ENCODE measurements at places on chromosomes 13 and 19.

- no peak for DNase-seq
These were observed 6.3 kb upstream of the REXO1 start for GRCh38 chr19:1854542-1855039.

DNA sequence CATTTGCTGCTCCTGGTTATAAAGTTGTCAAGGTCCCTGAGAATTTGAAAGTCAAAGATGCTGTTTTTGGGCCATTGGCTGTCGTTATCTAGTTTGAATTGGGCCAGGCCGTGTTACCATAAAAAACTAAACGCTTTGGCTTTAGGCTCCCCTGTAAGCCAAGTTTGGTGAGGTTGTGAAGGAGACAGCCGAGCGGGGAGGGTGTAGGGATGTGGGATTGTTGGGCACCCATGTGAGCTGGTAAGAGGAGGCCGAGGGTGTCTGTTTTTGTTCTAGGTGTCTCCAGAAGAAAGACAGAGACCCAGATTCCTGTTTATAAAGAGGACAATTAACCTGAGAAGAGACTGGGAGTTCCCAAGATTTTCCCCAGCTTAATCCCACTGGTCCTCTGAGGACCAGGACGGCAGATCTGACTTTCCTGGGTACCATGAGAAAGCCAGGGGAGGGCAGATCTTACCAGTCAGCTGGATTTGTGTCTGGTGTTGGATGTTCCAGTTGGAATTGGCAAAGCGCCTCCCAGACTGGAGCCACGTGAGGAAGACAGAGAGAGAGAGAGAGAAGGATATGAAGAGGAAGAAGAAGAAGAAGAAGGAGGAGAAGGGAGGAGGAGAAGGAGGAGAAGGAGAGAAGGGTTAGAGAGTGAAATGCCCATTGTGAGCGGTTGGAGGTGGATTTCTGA lies 25.1 kb downstream of the TMEM255B start:
- no peak for DNase-seq

DNA sequence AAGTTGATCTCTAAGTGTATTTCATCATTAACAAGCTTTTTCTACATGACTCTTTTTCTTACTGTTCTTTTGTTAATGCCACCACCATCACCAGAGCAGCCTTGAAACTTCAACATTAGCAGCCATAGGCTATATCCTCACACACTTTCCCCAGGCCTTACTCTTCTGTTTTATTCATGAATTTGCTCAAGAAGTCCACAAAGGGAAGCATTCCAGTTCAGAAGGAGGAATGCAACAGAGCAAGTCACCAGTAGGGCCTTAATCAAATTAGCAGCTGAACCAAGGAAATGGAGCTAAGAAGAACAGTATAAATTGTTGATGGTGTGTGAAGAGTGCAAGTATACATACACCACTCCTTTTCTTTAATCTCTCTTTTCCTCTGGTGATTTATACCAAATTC lies 223.1 kb downstream of the NBEA start:
- no peak for DNase-seq

GRCh38 chr19:6750062-6750461 lies 10.6 kb downstream of the TRIP10 start:
- DNase-seq, result no peak

- no peak for DNase-seq
These were observed 56.2 kb downstream of the TRPM4 start for GRCh38 chr19:49213791-49214190.

- DNase-seq, result no peak
These were observed 1288.9 kb upstream of the SLC10A2 start for GRCh38 chr13:104355041-104355670.

DNA sequence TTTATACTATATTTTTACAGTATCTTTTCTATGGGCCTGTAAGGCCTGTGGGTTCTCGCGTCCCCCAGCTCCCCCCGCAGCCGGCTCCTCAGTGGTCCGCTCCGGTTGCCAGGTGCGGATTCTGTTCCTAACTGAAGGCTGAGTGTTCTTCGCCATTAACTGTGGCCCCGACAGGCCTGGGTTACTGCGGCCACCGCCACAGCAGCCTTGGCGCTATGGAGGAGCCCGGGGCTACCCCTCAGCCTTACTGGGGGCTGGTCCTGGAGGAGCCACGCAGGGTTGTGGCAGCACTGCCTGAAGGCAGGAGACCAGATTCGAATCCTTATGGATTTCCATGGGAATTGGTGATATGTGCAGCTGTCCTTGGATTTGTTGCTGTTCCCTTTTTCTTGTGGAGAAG lies 45.8 kb downstream of the SPRYD7 start:
- no peak for DNase-seq

GRCh38 chr13:48411841-48412531 lies 927 bp downstream of the LPAR6 start:
- DNase-seq, result no peak

GRCh38 chr13:75961911-75962310 lies 325.8 kb downstream of the LMO7 start:
- no peak for DNase-seq

- no peak for DNase-seq
These were observed 178.2 kb upstream of the TSHZ3 start for GRCh38 chr19:31527443-31527842.

DNA sequence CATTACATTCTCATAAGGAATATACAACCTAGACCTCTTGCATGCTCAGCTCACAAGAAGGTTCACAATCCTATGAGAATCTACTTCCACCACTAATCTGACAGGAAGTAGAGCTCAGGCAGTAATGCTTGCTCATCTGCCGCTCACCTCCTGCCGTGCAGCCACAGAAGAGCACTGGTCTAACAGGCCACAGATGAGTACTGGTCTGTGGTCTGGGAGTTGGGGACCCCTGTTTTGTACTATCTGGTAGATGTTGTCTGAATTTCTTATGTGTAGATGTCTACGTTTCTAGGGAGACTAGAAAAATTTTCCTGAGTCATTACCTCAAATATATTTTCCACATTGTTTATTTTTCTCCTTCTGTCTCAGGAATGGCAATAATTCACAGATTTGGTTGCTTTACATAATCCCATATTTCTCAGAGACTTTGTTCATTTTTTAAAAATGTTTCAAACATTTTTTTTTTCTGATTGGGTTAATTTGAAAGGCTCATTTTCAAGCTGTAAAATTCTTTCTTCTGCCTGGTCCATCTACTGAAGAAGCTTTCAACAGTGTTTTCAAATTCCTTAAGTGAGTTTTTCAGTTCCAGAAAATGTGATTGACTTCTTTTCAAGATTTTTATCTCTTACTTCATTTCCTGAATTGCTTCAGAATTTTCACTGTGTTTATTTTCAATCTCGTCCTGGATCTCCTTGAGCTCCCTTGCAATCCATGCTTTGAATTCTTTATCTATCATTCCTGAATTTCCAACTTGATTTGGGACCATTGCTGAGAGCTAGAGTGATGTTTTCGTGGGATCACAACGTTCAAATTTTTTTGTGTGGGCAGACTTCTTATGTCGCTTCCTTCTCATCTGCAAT lies 1322.2 kb downstream of the PCDH9 start:
- DNase-seq, result no peak

- no peak for DNase-seq
These were observed 31.9 kb downstream of the HTR2A start for GRCh38 chr13:46864941-46865340.

GRCh38 chr13:21956666-21957065 lies 285.8 kb downstream of the FGF9 start:
- DNase-seq, result no peak

DNA sequence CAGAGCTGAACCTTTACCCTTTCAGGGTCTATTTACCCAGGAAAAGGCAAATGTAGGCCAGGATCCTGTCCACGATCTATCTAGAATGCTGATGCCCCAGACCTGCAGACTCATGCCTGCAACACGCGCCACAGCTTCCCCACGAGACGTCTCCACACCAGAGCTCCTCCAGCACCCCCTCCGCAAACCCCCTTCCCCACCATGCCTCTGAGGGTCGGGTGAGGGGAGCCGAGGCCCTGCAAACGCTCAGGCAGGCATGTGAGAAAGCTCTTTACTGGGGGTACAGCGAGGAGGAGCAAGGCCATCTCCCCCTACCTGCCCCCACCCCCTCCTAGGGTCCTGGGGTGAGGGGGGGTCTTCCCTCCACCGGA lies 8.9 kb downstream of the DYRK1B start:
- DNase-seq, result no peak

GRCh38 chr13:44868397-44868796 lies 120.9 kb downstream of the NUFIP1 start:
- no peak for DNase-seq

GRCh38 chr19:56403261-56403660 lies 871 bp upstream of the ZNF583 start:
- no peak for DNase-seq

- no peak for DNase-seq
These were observed 26.9 kb downstream of the GGACT start for GRCh38 chr13:100561599-100562204.

DNA sequence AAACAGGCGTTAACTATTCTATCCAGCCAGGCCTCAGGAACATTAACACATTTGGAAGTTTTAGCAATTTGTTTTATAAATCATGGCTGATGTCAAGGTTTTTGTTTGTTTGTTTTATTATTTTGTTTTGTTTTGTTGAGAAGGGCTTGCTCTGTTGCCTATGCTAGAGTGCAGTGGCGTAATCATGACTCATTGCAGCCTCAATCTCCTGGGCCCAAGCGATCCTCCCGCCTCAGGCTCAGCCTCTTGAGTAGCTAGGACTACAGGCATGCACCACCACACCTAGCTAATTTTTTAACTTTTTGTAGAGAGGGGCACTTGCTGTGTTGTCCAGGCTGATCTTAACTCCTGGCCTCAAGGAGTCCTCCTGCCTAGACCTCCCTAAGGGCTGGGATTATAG lies 28.3 kb downstream of the NUP58 start:
- no peak for DNase-seq

DNA sequence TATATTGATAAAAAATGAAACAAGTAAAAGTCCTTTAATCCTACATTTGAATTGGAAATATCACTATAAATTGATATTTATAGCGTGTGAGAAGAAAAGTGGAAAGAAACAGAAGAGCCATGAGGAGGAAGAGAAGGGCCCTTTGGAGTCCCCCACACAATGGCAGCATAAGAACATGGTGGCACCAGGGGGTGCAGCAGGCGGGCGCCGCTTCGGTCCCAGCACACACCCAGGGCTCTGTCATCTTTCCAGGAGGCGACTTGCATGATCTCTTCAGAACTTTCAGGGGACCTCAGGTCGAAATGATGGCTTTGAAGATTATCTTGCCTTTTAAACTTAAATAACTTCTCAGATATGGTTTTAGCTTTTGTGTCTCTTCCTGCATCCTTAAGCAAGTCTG lies 91.8 kb downstream of the TUBGCP3 start:
- DNase-seq, result no peak

DNA sequence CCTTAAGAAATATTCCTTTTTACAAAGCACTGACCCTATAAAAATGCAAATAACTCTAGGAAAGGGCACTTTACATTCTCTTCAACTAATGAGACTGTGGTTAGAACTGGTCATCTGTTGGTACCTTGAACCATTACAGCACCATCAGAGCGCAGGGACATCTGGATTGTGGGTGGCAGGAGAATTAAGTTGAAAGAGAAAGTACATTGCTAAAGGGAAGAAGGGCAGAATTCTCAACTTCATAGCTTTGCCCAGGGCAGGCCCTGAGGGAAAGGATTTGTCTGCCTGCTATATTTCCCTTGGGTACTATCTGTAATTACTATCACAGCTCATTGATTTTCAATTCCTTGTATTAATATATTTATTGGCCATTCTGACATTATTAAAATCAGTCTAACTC lies 196.8 kb downstream of the KLF12 start:
- DNase-seq, result no peak

- no peak for DNase-seq
These were observed at the start of gene VSIG10L for GRCh38 chr19:51341976-51342580. VSIG10L (minus strand) TSS chr19:51342139; CDS start chr19:51342124, 15 bp downstream.

DNA sequence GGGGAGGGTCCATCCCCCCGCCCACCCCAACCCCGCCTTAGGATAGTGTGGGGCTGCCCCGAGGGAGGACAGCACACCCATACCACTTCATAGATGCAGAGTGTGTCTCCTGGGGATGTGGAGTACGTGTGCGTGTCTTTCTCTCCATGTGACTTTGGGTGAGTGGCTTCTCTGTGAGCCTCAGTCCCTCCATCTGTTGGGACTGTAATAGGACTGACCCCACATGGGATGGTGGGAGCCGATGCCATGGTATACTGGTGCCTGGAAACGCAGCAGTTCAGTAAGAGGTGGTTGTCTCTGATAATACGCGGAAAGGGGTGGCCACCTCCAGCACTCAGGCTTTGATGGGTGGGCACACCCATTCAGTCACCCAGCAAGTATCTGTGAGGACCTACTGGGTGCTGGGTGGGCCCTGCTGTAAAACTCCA lies 816 bp upstream of the PRKD2 start:
- DNase-seq, result no peak

DNA sequence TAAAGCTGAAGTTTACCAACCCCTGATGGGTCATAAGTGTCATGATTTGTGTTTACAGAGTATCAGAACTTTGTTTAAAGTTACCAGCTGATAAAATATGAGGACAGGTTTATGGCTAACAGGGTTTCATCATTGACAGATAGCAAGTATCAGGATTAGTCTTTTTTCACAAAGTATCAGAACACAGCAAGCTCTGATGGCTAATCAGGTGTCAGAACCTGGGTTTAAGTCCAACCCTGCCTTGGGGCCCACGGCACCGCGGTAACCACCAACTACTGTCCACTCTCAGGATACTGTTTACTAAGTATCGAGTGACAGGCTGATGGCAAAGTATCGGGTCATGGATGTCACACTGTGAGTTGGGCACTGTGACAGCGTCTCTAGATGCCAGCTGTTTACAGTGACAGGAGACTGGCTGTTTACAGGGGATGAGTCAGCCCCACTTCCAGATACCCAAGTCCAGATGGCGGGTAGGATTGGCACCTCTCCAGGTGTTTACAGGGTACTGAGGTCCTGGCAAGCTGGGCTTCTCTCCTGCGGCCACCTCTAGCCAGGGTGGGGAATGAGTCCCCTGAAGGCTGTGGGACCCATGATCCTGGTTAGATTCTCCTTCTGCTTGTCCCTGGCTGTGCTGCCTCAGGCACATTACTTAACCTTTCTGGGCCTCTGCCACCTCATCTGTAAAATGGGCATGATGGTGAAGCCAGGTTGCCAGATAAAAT lies 21.8 kb downstream of the ARRDC2 start:
- DNase-seq, result no peak

DNA sequence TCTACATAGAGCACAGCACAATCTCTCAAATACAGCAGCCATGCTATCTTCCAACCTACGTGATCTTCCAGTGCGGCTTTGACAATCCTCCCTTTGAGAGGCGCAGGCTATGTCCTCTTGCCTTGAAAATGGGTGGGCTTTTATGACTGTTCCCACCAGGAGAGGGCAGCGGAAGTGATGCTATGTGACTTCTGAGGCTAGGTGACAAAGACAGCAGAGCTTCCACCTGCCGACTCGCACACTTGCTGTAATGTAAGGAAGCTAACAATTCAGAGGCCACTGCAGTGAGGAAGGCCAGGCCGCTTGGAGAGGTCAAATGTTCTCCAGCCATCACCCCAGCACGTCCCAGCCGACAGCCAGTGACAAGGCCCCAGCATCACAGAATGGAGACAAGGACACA lies 65.8 kb downstream of the MRPL57 start:
- DNase-seq, result no peak

- no peak for DNase-seq
These were observed 900.3 kb upstream of the MIR17HG start for GRCh38 chr13:90447034-90447733.

GRCh38 chr13:77752512-77753069 lies 55.1 kb downstream of the SLAIN1 start:
- no peak for DNase-seq
